Stimulated activated CD8-positive, alpha-beta memory T cell treated with anti-CD3 and anti-CD28 coated beads, Interleukin-4, amount 100 ng/mL, for 4 hours (primary cell): ENCODE measurements at places on chromosomes 3 and 15.
A peak's percentile ranks its signal among the peaks of the same experiment; 100 is the strongest.

GRCh38 chr3:120062474-120062873 lies 31.8 kb downstream of the GSK3B start:
- no peak for DNase-seq

- no peak for DNase-seq
Observed at GRCh38 chr3:72510247-72510646, 338.0 kb downstream of the SHQ1 start.

- no peak for DNase-seq
Observed at GRCh38 chr3:99967796-99968195, 146.5 kb downstream of the FILIP1L start.

GRCh38 chr15:61857169-61857829 lies 202.9 kb downstream of the VPS13C start:
- DNase-seq, result no peak

- no peak for DNase-seq
Observed at GRCh38 chr15:97522347-97522746, 438.2 kb upstream of the ARRDC4 start.

DNA sequence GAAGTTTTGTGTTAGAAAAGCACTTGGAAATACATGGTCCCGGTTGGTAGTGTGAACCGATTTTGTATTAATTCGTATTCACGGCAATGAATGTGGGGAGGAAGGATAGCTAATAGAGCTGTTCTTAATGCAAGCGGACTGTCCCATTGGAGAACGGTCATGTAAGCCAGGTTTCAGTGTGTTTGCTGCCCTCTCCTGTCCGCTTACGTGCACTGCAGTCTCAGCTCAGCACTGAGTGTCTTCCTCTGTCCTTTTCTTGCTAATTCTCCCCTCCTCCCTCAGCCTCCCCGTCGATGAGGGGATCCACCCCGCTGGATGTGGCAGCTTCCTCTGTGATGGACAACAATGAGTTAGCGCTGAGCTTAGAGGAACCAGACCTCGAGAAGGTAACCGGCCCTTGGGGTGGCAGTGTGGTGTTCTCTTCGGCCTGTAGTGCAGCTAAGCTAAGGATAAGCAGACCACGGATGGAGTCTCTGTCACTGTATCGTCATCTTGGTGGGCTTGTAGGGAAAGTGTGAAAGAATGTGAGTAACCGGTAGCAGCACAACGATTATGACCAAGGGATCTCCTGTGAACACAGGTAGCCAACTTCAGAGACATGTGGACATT lies 267.5 kb upstream of the CHRM5 start:
- peak; percentile 10 for DNase-seq

DNA sequence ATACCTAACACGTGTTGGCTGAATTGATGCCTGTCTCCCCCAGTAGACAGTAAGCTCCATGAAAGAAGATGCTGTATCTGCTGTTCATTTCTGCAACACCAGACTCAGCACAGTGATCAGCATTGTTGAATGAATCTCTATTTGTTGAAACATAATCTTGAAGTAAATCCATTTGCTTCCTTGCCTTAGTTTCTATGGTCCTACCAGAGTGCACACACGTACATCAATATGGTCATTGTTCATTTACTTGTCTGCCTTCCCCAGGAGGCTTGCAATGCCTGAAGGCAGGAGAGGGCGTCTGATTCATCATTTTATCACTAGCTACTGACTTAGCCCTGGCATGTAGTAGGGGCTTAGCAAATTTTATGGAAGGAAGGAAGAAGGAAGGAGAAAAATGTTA lies 19.2 kb downstream of the RBP2 start:
- DNase-seq, result no peak

DNA sequence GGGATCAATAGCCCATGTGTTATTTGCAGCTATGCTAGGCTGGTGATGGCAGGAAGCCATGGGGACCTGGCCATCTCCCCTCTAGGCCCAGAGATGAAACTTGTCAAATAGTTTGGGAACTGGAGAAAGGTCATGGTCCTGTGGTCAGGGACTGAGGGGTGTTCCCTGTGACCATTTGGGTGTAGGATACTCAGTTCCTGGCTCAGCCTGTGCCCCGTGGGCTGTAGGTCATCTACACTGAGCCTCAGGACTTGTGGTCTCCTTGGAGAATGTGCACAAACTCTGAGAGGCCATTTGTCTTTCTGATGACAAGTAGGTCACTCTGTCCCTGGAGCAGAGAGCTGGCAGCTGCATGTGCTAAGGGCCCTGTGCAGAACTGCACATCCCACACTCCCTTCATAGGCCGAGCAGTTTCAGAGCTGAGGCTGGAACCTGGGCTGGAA lies 17.5 kb downstream of the GASK1A start:
- no peak for DNase-seq

- DNase-seq, result no peak
Observed at GRCh38 chr3:51371943-51372557, 13.0 kb upstream of the MANF start.

- no peak for DNase-seq
Observed at GRCh38 chr3:134644731-134645514, 5.9 kb downstream of the KY start.

DNA sequence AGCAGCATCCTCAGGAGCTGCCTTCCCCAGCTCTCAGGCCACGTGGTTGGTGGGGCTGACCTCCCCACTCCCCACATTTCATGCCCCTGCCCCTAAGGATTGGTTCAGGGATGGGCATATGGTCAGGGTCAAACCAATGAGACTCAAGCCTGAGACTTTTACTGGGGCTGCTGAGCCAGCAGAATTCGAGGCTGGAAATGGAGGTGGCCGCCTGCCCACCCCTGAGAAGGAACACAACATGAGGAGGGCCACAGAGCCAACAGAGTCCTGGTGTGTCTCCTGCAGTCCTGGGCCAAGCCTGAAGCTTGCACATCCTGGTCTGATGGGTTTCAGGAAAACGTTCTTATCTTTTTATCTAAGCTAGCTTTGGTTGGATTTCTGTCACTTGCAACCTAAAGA lies 5.9 kb downstream of the EHD4 start:
- DNase-seq, result no peak

DNA sequence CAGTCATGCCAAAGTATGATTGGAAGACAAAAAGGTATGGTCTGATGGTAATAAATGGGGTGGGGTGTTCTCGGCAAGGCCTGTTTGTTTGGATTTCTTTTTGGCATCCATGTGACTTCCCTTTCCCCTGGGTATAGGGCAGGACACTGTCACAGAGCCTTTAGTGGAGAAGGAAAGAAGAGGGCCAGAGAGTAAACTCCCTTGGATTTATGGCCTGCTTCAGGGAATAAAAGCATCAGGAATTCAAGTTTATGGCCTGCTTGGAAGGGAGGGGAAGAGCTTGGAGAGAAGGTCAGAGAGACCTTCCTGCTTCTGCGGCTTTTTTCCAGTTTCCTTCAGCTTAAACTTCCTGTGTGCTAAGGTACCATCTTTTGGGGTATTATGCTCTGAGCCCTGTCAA lies 179.4 kb upstream of the ADAMTS9 start:
- no peak for DNase-seq
